ENCODE measurements at places on chromosomes 3 and 15.
A peak's percentile ranks its signal among the peaks of the same experiment; 100 is the strongest.

DNA sequence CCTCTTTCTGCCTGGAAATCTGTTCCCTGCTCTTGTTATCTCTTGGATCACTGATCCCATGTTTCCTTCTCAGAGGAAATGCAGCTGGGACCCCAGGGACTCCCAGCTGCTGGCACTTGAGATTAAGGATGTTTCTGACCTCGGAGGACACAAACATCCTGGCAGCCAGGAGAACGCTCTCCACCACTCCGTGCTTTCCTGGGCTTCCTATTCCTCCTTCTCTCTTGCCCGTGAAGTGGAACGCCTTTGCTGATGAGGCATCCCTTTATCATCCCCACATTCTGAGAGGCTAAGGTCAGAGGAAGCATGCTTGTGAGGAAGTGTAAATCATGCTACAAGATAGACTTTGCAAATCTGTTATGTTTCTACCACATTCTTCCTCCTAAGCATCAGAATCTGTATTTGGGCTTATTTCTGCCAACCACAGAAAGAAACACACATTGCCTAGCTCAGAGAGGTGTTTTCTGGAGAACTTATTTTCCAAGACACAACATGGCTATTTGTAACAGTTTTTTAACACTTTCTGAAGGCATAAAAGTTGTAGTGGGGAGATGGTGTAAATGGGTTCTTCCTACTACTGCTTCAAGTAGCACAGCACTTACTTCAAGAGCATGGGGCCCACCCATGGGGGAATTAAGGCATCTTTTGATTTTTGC is 25.6 kb upstream of the LDHAL6B start:
- H3K27me3 ChIP-seq: peaks cover 10% of the 10 kb centered on the region
- peaks cover 3% of the 10 kb centered on the region for H3K36me3 ChIP-seq
- H3K27ac ChIP-seq: no peak overlapping the region
- no peak for DNase-seq

GRCh38 chr3:32249184-32249782 is 10.8 kb downstream of the CMTM8 start:
- no peaks in the 10 kb centered on the region for H3K27me3 ChIP-seq
- DNase-seq: no peak
- H3K4me3 ChIP-seq: no peak overlapping the region
- H3K36me3 ChIP-seq: peaks cover 1% of the 10 kb centered on the region

DNA sequence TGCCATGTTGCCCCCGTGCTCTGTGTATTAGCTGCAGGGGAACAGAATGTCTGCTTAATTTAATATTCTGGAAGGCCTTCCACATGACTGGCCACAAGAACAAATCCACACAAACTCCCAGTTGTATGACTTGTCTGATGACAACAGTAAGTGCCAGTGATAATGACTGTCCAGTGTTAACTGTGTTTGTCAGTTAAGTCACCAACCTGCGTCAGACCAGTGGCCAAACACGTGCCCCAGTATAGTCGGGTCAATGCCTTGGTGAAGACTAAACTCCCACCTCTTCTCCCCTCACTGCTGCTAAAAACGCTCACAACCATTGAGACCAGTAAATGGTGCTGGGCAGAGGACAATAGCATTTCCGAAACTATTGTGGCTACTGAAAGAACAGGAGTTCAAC is 9.8 kb upstream of the ATP13A5 start:
- no peak overlapping the region for H3K4me3 ChIP-seq
- H3K4me1 ChIP-seq: no peaks in the 10 kb centered on the region
- no peak overlapping the region for H3K27ac ChIP-seq

GRCh38 chr3:111112913-111113312 is 41.3 kb downstream of the NECTIN3 start:
- H3K27me3 ChIP-seq: no peaks in the 10 kb centered on the region

GRCh38 chr3:44070841-44071546 is 170.7 kb upstream of the TOPAZ1 start:
- H3K4me3 ChIP-seq: no peak overlapping the region
- no peaks in the 10 kb centered on the region for H3K36me3 ChIP-seq
- no peaks in the 10 kb centered on the region for H3K4me1 ChIP-seq
- H3K27ac ChIP-seq: no peak overlapping the region
- peaks cover 9% of the 10 kb centered on the region for H3K27me3 ChIP-seq

DNA sequence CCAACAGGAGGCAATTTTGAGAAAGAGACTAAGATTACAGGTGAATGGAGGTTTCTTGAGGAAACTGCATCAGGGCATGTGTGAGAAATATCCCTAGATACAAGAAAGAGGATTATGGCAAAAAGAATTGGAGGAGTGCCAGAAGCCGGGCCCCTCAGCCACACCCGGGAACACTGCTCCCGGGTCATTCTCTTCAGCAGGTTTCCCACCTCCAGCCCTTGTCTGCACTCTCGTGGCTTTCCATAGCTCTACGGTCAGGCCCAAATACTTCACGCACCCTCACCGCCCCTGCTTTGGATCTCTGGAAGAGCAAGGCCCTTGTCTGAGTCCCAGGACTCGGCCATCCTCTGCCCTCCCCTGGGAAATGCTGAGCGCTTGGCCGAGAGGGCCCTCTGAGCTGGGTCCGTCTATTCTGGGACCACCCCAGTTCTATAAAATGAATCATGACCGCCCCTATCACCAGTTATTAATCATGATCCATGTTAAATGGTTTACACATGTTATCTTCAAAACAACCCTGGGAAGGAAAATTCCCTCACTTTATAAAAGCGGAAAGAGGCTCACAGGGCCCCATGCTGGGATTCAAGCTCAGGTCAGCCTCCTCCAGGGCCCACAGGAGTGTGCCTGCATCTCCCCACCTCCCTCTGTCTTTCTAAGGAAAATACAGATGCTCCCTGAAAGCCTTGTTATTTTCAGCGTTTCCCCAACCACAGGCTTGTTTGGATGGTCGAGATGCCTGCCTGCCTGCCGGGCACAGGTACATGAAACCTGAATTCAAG is 38.8 kb upstream of the SPTBN5 start:
- peak overlapping the region; percentile 22 for H3K27ac ChIP-seq
- no peak for DNase-seq

DNA sequence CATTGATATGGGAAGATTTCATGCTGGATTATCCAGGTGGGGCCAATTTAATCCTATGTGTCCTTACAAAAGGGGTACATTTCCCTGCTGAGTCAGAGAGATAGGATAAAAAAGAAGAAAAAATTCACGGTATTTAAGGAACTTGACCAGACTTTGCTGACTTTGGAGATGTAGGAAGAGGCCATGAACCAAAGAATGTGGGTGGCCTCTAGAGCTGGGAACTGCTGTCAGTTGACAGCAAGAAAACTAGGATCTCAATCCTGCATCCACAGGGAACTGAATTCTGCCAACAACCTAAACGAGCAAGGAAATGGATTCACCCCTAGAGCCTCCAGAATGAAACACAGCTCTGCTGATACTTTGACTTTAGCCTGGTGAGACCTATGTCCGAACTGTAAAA is 148.1 kb upstream of the SLC24A5 start:
- H3K27me3 ChIP-seq: peaks cover 5% of the 10 kb centered on the region
- no peak overlapping the region for H3K27ac ChIP-seq
- no peak for DNase-seq
- no peaks in the 10 kb centered on the region for H3K4me1 ChIP-seq
- no peak overlapping the region for H3K4me3 ChIP-seq
- H3K36me3 ChIP-seq: no peaks in the 10 kb centered on the region

Data from activated CD8-positive, alpha-beta T cell treated with anti-CD3 and anti-CD28 coated beads for 36 hours (primary cell).